Ovary (tissue), 10 donors: ENCODE measurements at places on chromosomes 2 and 18. TPM values are rescaled to one million over a fixed set of nuclear protein-coding genes. Genes with fewer than 3 reads are reported as not detected.

The AQP4 gene
- 9.1 TPM for total RNA-seq

The IL37 gene
- not detected for total RNA-seq

The LOXHD1 gene
- total RNA-seq, result 0.72 TPM

The ARHGAP25 gene
- 9.5 TPM for total RNA-seq

The DNER gene
- 1.2 TPM for total RNA-seq

- DNase-seq, result no peak
- H3K27me3 ChIP-seq, result no peaks in the 10 kb centered on the region
- no peak overlapping the region for H3K4me3 ChIP-seq
- no peaks in the 10 kb centered on the region for H3K4me1 ChIP-seq
- H3K27ac ChIP-seq, result no peak overlapping the region
Observed at GRCh38 chr2:19614066-19614465, 255.6 kb upstream of the OSR1 start.

- H3K4me1 ChIP-seq, result no peaks in the 10 kb centered on the region
- no peaks in the 10 kb centered on the region for H3K36me3 ChIP-seq
- H3K27ac ChIP-seq, result no peak overlapping the region
- no peak for DNase-seq
- no peaks in the 10 kb centered on the region for H3K27me3 ChIP-seq
Observed at GRCh38 chr2:174266288-174266687, 18.0 kb upstream of the OLA1 start.

DNA sequence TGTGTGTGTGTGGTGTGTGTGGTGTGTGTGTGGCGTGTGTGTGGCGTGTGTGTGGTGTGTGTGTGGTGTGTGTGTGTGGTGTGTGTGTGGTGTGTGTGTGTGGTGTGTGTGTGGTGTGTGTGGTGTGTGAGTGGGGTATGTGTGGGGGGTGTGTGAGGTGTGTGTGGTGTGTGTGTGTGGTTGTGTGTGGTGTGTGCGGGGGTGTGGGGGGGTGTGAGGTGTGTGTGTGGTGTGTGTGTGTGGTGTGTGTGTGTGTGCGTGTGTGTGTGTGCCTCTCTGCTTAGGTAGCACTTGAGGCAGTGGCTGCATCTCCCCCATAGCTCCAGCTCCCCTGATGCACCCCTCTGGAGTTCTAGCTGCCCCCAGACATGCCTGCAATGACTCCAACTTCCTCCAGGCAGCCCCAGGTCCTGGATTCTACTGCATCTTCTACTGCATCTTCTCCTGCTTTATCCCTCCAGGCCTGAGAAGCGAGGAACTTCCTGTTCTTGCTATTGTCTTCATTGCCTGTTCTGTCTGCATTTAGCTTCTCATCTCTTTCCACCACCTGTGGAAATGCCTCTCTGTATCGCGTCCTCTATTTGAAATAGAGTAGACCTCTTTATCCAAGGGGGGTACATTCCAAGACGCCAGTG is 22.2 kb upstream of the MLPH start:
- no peaks in the 10 kb centered on the region for H3K36me3 ChIP-seq
- H3K4me1 ChIP-seq, result no peaks in the 10 kb centered on the region
- H3K27me3 ChIP-seq, result no peaks in the 10 kb centered on the region
- H3K4me3 ChIP-seq, result no peak overlapping the region

GRCh38 chr18:66990909-66991308 is 387.0 kb upstream of the CDH19 start:
- H3K36me3 ChIP-seq, result no peaks in the 10 kb centered on the region
- H3K4me1 ChIP-seq, result no peaks in the 10 kb centered on the region
- H3K27ac ChIP-seq, result no peak overlapping the region
- H3K4me3 ChIP-seq, result no peak overlapping the region
- DNase-seq, result no peak
- H3K27me3 ChIP-seq, result no peaks in the 10 kb centered on the region

GRCh38 chr2:234364661-234365060 is 132.2 kb downstream of the ARL4C start:
- no peak overlapping the region for H3K4me3 ChIP-seq
- no peaks in the 10 kb centered on the region for H3K27me3 ChIP-seq
- no peaks in the 10 kb centered on the region for H3K36me3 ChIP-seq
- DNase-seq, result no peak
- no peak overlapping the region for H3K27ac ChIP-seq
- H3K4me1 ChIP-seq, result no peaks in the 10 kb centered on the region

DNA sequence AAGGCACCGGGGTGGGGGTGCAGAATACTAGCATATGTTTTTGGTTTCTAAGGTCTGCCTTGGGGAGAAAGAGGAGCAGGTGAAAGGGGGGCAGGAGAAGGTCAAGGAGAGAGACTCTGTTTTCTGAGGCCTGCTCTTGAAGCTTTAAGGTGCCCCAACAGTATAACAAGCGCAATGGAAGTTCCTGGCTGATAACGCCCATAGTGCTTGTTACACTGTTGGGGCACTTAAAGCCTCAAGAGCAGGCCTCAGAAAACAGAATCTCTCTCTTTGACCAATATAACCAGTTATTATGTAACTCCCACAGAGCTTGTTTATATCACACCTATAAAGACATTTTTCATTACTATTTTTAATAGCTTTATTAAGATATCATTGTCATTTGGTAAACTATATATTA is 16.5 kb downstream of the OXER1 start:
- no peak for DNase-seq
- no peak overlapping the region for H3K4me3 ChIP-seq
- no peaks in the 10 kb centered on the region for H3K27me3 ChIP-seq
- H3K36me3 ChIP-seq, result no peaks in the 10 kb centered on the region
- H3K4me1 ChIP-seq, result no peaks in the 10 kb centered on the region
- no peak overlapping the region for H3K27ac ChIP-seq

GRCh38 chr18:5817816-5818215 is 77.5 kb downstream of the TMEM200C start:
- H3K4me1 ChIP-seq, result no peaks in the 10 kb centered on the region
- no peak overlapping the region for H3K27ac ChIP-seq
- no peak overlapping the region for H3K4me3 ChIP-seq
- H3K36me3 ChIP-seq, result no peaks in the 10 kb centered on the region

GRCh38 chr2:105248316-105249070 is 7.0 kb downstream of the GPR45 start:
- H3K4me1 ChIP-seq, result no peaks in the 10 kb centered on the region
- H3K27me3 ChIP-seq, result no peaks in the 10 kb centered on the region
- H3K4me3 ChIP-seq, result no peak overlapping the region
- no peak overlapping the region for H3K27ac ChIP-seq

- H3K4me1 ChIP-seq, result peaks cover 5% of the 10 kb centered on the region
- no peak for DNase-seq
- no peaks in the 10 kb centered on the region for H3K27me3 ChIP-seq
Observed at GRCh38 chr18:35610089-35610488, 28.5 kb downstream of the GALNT1 start.

- H3K4me3 ChIP-seq, result no peak overlapping the region
- no peaks in the 10 kb centered on the region for H3K4me1 ChIP-seq
- DNase-seq, result no peak
Observed at GRCh38 chr2:135076556-135076955, 24.5 kb downstream of the RAB3GAP1 start.

- no peak overlapping the region for H3K27ac ChIP-seq
- no peak for DNase-seq
- no peaks in the 10 kb centered on the region for H3K27me3 ChIP-seq
- H3K4me3 ChIP-seq, result no peak overlapping the region
Observed at GRCh38 chr2:17263570-17263968, 254.7 kb downstream of the RAD51AP2 start.

DNA sequence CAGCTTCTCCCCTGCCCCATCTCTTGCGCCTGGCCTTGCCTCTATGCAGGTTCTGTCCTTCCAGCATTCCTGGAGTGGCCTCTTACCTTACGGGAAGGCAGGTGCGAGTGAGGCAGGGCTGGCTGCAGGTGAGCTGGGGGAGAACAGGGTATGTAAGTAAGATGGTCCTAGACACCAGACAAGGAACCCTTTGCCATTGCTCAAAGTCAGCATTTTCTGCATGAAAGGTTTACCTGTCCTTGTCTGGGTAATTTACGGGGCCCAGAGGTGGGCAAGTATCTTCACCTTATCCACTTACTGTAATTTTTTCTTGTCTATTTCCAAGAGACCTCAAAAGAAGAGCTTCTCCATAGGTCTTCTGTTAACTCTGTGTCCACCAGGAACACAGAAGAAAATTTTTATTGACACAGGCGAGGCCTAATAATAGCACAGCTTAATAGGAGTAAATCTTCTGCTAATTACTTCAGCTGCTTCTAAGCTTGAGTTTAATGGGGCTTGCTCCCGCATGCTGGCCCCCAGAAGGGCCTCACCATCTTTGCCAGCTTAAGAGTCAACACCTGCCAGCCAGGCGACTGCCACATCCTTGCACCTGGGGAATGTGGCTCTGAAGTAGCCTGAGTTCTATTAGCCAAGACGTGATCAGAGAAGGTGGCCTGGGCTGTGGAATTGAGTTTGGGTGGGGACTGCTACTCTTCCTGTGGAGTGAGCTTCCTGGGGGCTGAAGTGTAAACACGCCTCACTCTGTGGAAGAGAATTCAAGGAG is 27.1 kb downstream of the PCARE start:
- peaks cover 4% of the 10 kb centered on the region for H3K4me1 ChIP-seq
- H3K36me3 ChIP-seq, result no peaks in the 10 kb centered on the region
- no peaks in the 10 kb centered on the region for H3K27me3 ChIP-seq
- H3K27ac ChIP-seq, result no peak overlapping the region
- no peak overlapping the region for H3K4me3 ChIP-seq

GRCh38 chr2:179170901-179171300 is 93.7 kb downstream of the SESTD1 start:
- no peaks in the 10 kb centered on the region for H3K36me3 ChIP-seq
- no peaks in the 10 kb centered on the region for H3K27me3 ChIP-seq
- no peak overlapping the region for H3K27ac ChIP-seq
- H3K4me3 ChIP-seq, result no peak overlapping the region
- H3K4me1 ChIP-seq, result no peaks in the 10 kb centered on the region

DNA sequence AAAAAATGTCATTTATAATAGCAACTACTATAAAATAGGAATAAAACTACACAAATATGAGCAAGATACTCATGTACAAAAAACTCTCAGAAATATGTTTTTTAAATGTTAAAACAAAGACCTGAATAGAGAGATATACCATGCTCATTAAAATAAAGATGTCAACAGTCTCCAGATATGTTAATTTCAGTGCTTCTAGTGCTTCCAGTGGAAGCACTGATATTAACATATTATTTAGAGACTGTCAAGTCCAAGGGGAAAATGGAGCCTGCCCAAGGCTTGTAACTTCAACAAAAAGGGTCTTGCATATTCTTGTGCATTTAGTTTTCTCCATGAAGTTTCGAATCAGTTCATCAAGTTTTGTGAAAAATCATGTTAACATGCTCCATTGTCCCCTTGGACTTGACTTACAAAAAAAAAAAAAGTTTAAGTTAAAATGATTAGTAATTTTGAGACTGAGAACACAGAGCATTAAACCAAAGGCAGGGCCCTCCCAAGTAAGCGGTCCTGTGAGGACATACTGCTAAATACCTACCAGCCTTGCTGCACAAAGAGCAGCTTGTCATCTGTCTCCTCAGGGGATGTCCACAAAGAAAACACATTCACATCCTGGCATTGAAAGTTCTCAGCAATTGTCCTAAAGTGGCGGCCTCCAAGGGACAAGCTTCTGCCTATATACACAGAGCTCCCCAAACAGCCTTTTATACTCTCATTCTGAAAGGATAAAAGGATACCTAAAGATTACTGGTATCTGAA is 501.9 kb upstream of the CHAC2 start:
- DNase-seq, result no peak
- no peak overlapping the region for H3K4me3 ChIP-seq
- no peaks in the 10 kb centered on the region for H3K4me1 ChIP-seq
- no peak overlapping the region for H3K27ac ChIP-seq
- H3K36me3 ChIP-seq, result no peaks in the 10 kb centered on the region
- no peaks in the 10 kb centered on the region for H3K27me3 ChIP-seq

DNA sequence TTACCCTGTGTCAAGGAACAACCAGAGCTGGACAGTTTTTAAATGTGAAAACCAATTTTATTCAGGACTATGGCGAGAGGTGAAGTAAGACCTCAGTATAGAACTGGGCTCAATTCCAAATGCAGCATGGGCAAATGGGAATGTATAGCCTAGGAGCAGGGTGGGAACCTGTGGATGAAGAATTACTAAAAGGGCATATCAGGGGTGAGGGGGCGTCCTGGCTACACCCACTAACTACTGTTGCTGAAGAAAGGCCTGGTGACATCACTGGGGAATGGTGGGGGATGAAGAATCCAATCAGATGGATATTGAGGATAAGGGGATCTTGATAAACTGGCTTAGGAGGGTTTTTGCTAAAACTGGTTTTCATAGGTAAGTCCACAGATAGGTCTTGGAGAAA is 27.3 kb upstream of the IL37 start:
- no peaks in the 10 kb centered on the region for H3K27me3 ChIP-seq
- H3K36me3 ChIP-seq, result no peaks in the 10 kb centered on the region
- no peak overlapping the region for H3K27ac ChIP-seq
- no peak overlapping the region for H3K4me3 ChIP-seq
- DNase-seq, result no peak

- H3K27ac ChIP-seq, result no peak overlapping the region
- peaks cover 3% of the 10 kb centered on the region for H3K4me1 ChIP-seq
- H3K27me3 ChIP-seq, result no peaks in the 10 kb centered on the region
- H3K4me3 ChIP-seq, result no peak overlapping the region
Observed at GRCh38 chr2:67255933-67256615, 141.1 kb upstream of the ETAA1 start.
